Cortex of kidney (tissue), 1 donor: ENCODE measurements at places on chromosomes 1 and 21.

DNA sequence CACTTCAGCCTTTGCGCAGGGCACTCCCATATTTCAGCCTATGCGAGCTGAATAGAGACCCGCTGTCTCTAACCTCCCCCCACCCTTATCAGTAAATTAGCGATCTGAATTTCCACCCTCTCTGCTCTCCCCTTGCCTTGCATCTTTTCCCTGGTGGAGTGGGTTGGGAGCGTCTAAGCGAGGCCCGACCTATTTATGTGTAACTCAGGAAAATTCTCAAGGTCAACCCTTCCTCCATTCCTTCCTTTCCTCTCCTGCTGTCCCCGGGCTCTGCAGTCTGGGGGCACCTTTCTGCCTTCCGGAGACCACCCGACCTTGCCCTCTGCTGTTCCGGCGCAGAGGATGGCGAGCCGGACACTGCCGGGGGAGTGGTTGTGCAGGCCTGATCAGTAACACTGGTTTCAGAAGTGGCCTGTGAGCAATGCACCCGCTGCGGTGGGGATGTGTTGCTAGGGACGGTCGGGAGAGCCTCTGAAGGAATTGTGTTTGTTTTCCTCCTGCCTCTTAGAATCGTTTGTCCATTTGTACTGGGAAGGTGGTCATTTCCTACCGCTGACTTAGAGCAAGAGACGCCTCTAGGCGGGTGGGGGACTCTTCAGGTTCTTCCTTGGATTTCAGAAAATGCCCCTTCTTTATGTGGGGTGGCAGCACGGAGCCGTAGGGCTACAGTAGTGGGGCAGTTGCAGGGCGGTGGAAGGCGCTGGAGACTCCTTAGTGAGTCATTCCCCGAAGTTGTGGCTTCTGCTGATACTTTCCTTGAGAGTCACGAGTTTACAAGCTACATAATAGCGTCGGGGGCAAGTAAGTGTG is 513 bp downstream of the MGST3 start:
- DNase-seq = no peak

DNA sequence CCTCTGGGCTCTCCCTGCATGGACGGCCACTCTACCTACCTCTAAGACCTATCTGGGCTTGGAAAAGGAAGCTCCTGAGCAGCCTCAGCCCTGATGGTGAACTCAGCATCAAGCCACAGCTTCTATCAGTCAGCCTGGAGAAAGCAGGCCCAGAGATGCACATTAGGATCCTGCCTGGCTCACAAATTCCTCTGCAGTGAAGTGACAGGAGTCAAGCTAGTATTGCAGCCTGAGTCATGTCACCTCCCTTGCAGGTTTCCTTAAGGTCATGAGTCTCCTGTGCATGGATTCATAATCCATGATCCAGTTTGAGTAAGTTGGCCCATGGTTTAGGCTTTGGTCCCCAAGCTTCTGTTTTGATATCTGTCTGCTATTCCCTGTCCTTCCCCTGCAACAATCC is 37.9 kb upstream of the DUSP10 start:
- no peak for DNase-seq

DNA sequence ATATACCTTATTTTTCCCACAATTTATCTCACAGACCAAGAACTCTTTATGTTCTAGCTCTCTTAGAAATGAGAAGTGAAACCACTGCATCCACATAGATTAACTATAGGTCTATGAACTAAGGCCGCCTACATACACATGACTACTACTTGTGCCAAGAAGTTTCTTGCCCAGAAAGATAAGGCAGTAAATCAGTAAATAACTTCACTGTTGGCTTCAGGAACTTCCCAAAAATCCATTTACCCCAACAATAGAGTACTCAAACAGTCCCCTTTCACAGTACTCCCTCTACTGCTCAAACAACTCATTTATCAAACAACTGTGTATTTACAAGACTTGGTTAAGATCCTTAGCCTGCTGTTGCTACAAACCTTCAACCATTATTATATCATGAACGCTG is 96.5 kb downstream of the NME7 start:
- no peak for DNase-seq

GRCh38 chr1:230050973-230051735 is 15.9 kb upstream of the GALNT2 start:
- DNase-seq = no peak

- DNase-seq = no peak
These were observed 610.3 kb upstream of the TMPRSS15 start for GRCh38 chr21:19013916-19014315.

- DNase-seq = no peak
These were observed 15.9 kb upstream of the S1PR1 start for GRCh38 chr1:101220906-101221305.

DNA sequence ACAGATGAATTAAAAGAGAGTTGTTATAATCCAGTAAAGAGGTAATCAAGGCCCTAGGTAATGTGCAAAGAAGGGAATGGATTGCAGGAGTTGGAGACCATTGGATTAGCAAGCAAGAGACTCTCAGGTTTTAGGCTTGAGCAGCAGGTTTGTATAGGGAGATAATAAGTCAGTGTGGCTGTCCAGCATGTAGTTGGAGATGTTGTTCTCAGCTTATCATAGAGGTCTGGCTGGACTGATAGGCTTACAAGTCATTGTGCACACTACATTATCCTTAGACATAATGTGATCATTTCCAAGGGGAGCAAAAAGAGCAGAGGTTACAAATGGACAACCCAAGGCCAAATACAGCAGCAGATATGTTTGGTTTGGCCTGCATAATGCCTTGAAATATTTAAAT is 45.9 kb upstream of the SAMD13 start:
- no peak for DNase-seq

- no peak for DNase-seq
These were observed 7.6 kb downstream of the APOBEC4 start for GRCh38 chr1:183645531-183645930.

DNA sequence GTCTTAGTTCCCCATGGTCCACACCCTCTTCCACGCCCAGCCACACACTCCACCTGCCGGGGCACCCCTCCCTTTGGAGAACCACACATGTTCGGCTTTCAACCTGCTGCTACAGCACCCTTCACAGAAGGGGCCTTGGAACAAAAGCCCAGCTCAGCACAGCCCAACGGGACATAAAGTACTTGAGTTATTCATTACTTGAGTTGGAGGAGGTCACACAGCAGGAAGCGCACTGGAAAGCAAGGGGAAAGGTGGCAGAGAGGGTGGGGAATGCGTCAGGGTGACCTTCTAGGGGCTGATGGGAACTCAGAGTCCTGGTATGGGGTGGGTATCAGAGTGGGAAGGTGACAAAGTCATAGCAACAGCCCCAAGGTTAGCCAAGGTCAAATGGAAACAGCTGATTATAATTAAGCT is 3.0 kb upstream of the ATP1B1 start:
- no peak for DNase-seq

- DNase-seq = no peak
These were observed 102.9 kb downstream of the VAV3 start for GRCh38 chr1:107862064-107862463.

GRCh38 chr1:24161270-24161669 is 18.3 kb upstream of the IL22RA1 start:
- no peak for DNase-seq

DNA sequence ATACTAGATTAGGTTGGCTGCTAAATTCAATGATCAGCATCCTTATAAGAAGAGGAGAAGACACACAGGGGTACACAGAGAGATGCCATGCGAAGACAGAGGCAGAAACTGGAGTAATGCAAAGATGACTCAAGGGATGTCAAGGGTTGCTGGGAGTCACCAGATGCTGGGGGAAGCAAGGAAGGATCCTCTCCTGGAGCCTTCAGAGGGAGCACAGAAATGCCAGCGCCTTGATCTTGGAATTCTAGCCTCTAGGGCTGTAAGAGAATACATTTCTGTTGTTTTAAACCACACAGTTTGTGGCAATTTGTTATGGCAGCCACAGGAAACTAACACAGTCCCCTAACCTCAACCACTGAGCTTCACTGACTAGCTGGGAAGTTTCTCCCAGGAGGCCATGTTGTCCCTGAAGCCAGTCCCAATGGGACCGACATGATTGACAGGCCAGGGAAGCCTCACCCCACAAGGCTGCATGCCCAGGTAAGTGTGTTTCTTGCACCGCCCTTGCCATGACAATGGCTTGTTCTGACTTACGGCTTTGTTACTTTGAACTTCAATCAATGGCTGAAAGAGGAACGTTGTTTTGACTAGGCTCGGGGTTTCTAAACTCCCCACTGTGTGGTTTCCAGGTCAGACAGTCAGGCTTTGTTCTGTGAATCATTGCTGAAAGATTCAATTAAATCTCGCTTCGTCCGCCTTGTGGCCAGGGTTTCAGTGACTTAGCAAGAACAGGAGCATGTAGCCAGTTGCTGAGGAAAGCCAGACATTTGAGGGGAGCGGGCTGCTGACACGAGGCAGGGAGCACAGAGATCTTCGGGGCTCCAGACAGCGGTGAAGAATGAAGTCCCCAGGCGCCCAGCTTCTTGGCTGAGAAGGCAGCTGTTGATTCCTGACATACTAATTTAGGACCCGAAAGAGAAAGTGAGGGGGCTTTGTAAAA is 62.3 kb downstream of the RUNX1 start:
- DNase-seq = no peak

DNA sequence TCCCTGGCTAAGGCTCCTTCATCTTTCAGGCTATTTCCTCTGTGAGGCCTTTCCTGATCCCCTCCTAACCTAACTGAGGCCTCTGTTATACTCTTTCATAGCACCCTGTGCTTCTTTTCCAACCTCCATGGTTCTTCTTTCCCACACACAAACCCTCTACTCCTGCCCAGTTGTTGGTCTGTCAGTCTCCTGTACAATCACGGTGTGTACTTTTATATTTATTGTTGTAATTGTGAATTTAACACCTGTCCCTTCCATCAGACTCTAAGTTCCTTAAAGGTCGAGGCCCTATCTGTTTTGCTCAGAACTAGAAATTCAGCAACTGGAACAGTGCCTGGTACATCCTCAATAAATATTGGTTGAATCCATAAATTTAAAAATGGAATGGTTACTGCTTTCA is 100.2 kb upstream of the KCNE2 start:
- no peak for DNase-seq

GRCh38 chr1:113982949-113983348 is 3.7 kb downstream of the OLFML3 start:
- no peak for DNase-seq

- no peak for DNase-seq
These were observed 195.3 kb downstream of the C1orf94 start for GRCh38 chr1:34371829-34372532.

GRCh38 chr1:72938408-72938807 is 656.1 kb upstream of the NEGR1 start:
- DNase-seq = no peak

GRCh38 chr1:223845037-223845809 is 524 bp downstream of the TP53BP2 start:
- no peak for DNase-seq

GRCh38 chr1:24327891-24328290 is 8.7 kb downstream of the GRHL3 start:
- DNase-seq = no peak

GRCh38 chr21:41745971-41746743 is 20.7 kb downstream of the RIPK4 start:
- no peak for DNase-seq

GRCh38 chr1:204413170-204413535 is 1.5 kb upstream of the PPP1R15B start:
- DNase-seq = no peak

- no peak for DNase-seq
These were observed 493 bp upstream of the CHD1L start for GRCh38 chr1:147241934-147242448.

DNA sequence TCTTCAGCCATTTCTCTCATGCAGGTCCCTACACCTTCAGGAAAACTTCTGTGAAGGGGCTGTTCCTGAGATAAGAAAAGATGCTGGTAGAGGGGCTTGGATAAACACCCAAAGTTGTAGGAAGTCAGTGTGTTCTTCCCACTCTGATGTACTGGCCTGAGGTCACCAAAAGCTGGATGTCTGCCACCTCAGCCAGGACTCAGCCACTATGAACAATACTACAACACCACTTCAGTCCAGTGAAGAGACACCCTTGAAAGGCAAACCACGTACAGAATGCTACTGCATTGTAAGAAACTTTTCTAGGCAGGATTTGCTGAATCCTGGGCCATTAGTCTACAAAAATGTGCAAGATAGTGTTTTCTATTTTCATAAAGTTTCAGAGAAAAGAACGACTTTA is 2.4 kb downstream of the PTPN14 start:
- no peak for DNase-seq
